Right renal cortex interstitium (tissue), 3 donors: ENCODE measurements at places on chromosomes 4 and X. TPM values are rescaled to one million over a fixed set of nuclear protein-coding genes. Genes with fewer than 3 reads are reported as not detected.

PNMA3 gene
- polyA plus RNA-seq, result 27.8 TPM

GATA1 gene
- 0.74 TPM for polyA plus RNA-seq

DGAT2L6 gene
- polyA plus RNA-seq, result not detected

RHOXF1 gene
- polyA plus RNA-seq, result 1.1 TPM

P2RY4 gene
- not detected for polyA plus RNA-seq

TMEM271 gene
- not detected for polyA plus RNA-seq

CASP6 gene
- 43.1 TPM for polyA plus RNA-seq

ENPP6 gene
- 10.1 TPM for polyA plus RNA-seq

SGCB gene
- polyA plus RNA-seq, result 53.0 TPM

TSPAN7 gene
- polyA plus RNA-seq, result 62.3 TPM

ARAP2 gene
- polyA plus RNA-seq, result 6.5 TPM

SLC10A7 gene
- 13.2 TPM for polyA plus RNA-seq

FGB gene
- polyA plus RNA-seq, result 141 TPM

SLC9B1 gene
- polyA plus RNA-seq, result 4.8 TPM

ADGRG2 gene
- polyA plus RNA-seq, result 12.0 TPM

SPOCK3 gene
- 15.6 TPM for polyA plus RNA-seq

CORIN gene
- polyA plus RNA-seq, result 4.5 TPM

TBC1D25 gene
- polyA plus RNA-seq, result 9.5 TPM

GAGE12F gene
- polyA plus RNA-seq, result not detected

TTC29 gene
- polyA plus RNA-seq, result 1.6 TPM

SFRP2 gene
- 18.4 TPM for polyA plus RNA-seq

RNF150 gene
- 24.9 TPM for polyA plus RNA-seq

FAAH2 gene
- polyA plus RNA-seq, result 13.5 TPM

CXCL6 gene
- not detected for polyA plus RNA-seq

STATH gene
- 0.57 TPM for polyA plus RNA-seq

SPACA5 gene
- not detected for polyA plus RNA-seq

NKX1-1 gene
- polyA plus RNA-seq, result not detected

S100P gene
- 10.9 TPM for polyA plus RNA-seq

WAS gene
- polyA plus RNA-seq, result 2.9 TPM

PFKFB1 gene
- 0.43 TPM for polyA plus RNA-seq

GUCY1A1 gene
- polyA plus RNA-seq, result 69.3 TPM

TRIM61 gene
- polyA plus RNA-seq, result 4.3 TPM

SERPINA7 gene
- 0.40 TPM for polyA plus RNA-seq

TLR1 gene
- 4.6 TPM for polyA plus RNA-seq

PTTG2 gene
- 0.28 TPM for polyA plus RNA-seq

STPG2 gene
- polyA plus RNA-seq, result 0.72 TPM
